Osteocyte (in vitro differentiated cells): ENCODE measurements at places on chromosomes 1 and 21. TPM values are rescaled to one million over a fixed set of nuclear protein-coding genes. Genes with fewer than 3 reads are reported as not detected.

- H3K36me3 ChIP-seq = no peaks in the 10 kb centered on the region
- H3K27ac ChIP-seq = no peak overlapping the region
- H3K27me3 ChIP-seq = no peaks in the 10 kb centered on the region
- H3K4me1 ChIP-seq = peaks cover 12% of the 10 kb centered on the region
- no peak overlapping the region for H3K4me3 ChIP-seq
These were observed 22.9 kb downstream of the OVAAL start for GRCh38 chr1:180581635-180582039.

DNA sequence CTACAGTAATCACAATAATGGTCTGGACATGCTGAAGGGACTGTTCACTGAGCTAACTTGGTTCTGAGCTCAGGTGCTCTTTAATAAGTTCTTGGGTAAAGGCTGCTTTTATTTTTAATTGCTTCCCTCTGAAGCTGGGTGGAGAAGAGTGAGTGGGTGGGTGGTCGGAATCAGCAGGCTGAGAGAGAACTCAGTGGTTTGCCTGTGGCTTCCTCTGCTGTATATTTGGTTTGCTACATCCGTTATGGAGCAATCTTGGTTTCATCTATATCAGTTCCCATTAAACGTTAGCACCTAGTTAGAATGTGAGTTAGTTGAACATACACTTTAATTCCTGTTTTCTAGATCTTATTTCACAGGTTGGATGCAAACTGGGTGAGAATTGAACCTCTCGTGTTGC lies 23.3 kb downstream of the CNIH4 start:
- no peak for DNase-seq
- H3K36me3 ChIP-seq = peaks cover 26% of the 10 kb centered on the region
- H3K4me3 ChIP-seq = no peak overlapping the region
- H3K27me3 ChIP-seq = no peaks in the 10 kb centered on the region
- H3K27ac ChIP-seq = peak overlapping the region; percentile 4

DNA sequence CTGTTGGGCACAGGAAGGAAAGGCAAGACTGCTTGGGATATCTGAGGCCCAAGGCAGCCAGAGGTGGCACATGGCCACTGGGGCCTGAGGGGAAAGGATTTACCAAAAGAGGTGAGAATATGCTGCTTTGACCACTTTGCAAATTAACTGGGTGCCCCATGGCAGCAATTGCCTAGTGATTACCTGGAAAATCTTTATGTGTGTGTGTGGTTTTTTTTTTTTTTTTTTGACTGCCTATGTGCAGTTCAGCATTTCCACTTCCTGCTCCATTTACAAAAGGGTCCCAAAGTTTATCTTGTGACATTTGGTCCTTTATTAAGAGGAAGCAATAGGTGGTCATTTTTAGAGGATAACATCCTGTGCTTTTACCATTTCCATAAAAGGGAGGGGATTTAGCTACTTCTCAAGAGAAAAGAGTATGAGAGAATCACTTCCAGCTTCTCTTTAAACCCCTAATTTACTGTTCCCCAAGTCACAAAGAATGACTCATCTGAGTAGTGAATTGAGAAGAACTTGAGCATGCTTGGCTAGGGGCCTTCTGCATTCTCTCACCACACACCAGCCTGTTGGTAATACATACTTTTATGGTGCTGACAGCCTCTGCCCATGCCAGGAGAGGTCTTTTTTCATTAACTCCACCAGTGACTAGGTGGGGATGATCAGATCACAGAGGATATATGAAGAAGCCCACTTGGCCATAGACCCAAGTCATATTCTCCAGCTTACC lies 52.1 kb downstream of the SYDE2 start:
- H3K27ac ChIP-seq = no peak overlapping the region
- H3K4me1 ChIP-seq = peaks cover 57% of the 10 kb centered on the region
- no peaks in the 10 kb centered on the region for H3K27me3 ChIP-seq

The RIPPLY3 gene
- total RNA-seq = 0.21 and 0.27 TPM in 2 replicates

- no peak overlapping the region for H3K4me3 ChIP-seq
- no peaks in the 10 kb centered on the region for H3K27me3 ChIP-seq
- peaks cover 5% of the 10 kb centered on the region for H3K4me1 ChIP-seq
- peaks cover 5% of the 10 kb centered on the region for H3K36me3 ChIP-seq
- no peak overlapping the region for H3K27ac ChIP-seq
- DNase-seq = no peak
These were observed 6.6 kb downstream of the CBR3 start for GRCh38 chr21:36141513-36141925.

GRCh38 chr1:27807385-27807784 lies 23.2 kb upstream of the PPP1R8 start:
- no peak for DNase-seq
- H3K27me3 ChIP-seq = no peaks in the 10 kb centered on the region
- no peak overlapping the region for H3K4me3 ChIP-seq
- H3K36me3 ChIP-seq = peaks cover 26% of the 10 kb centered on the region
- no peak overlapping the region for H3K27ac ChIP-seq

- no peaks in the 10 kb centered on the region for H3K36me3 ChIP-seq
- no peaks in the 10 kb centered on the region for H3K27me3 ChIP-seq
- no peak overlapping the region for H3K4me3 ChIP-seq
- peaks cover 47% of the 10 kb centered on the region for H3K4me1 ChIP-seq
- no peak overlapping the region for H3K27ac ChIP-seq
- DNase-seq = no peak
These were observed 22.2 kb downstream of the OPTC start for GRCh38 chr1:203516184-203516583.

DNA sequence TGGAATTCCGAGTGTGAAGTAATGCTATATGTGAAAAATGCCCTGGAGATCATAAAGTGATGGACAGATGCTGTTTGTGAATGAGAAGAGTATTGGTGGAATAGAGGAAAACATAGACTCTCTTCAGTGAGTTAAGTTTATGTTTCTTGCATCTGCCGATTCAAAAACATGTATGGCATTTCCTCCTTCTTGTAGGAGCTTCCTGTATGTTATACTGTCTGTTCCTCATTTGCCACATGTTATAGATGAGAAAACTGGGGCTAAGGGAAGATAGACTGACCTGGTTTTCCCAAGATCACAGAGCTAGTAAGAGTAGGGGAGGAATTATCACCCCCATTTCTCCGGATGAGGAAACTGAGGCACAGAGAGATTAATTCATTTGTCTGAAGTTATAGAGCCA lies 41.1 kb upstream of the IL20 start:
- no peaks in the 10 kb centered on the region for H3K36me3 ChIP-seq
- DNase-seq = no peak
- H3K27me3 ChIP-seq = peaks cover 3% of the 10 kb centered on the region
- H3K4me3 ChIP-seq = no peak overlapping the region
- peaks cover 11% of the 10 kb centered on the region for H3K4me1 ChIP-seq
- H3K27ac ChIP-seq = no peak overlapping the region

GRCh38 chr1:109246141-109246551 lies 3.2 kb upstream of the CELSR2 start:
- no peaks in the 10 kb centered on the region for H3K27me3 ChIP-seq
- no peaks in the 10 kb centered on the region for H3K36me3 ChIP-seq
- no peak overlapping the region for H3K4me3 ChIP-seq
- H3K27ac ChIP-seq = no peak overlapping the region
- peaks cover 14% of the 10 kb centered on the region for H3K4me1 ChIP-seq

The CFHR1 gene
- total RNA-seq = not detected in 2 replicates

The SHE gene
- total RNA-seq = not detected in 2 replicates

DNA sequence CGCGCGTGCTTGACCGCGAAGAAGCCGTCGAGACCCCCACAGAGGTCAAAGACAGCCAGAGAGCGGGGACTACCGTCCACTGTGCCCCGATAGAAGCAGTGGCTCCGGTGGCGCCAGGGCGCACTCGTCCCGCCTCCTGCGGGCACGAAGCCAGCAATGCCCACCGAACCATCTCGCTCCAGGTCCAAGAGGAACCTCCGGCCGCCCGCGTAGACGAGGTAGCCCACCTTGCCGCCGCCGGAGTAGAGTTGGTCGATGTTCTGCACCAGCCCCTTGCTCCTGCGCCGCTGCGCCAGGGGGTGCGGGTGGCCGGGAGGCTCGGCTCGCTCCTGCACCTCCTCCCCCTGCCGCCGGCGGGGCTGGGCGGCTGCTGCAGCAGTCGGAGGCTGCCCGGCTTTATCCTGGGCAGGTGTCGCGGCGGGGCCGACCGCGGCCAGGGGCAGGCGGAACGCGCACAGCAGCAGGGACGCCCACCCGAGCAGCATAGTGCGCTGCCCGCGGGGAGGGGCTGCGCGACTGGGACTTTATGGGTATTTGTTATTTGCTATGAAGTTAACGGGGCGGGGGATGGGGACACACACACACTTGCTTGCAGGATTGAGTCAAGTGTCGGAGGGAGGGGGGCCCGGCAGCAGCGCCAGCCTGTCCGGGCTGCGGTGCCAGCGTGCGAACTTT lies 844 bp downstream of the ADAMTS5 start:
- peaks cover 27% of the 10 kb centered on the region for H3K36me3 ChIP-seq
- DNase-seq = peak; percentile 87
- H3K4me3 ChIP-seq = peak overlapping the region; percentile 98
- H3K27ac ChIP-seq = peak overlapping the region; percentile 98
- peaks cover 34% of the 10 kb centered on the region for H3K4me1 ChIP-seq

The CELA3A gene
- not detected in 2 replicates for total RNA-seq

The TPTE gene
- total RNA-seq = not detected in 2 replicates
